ENCODE measurements at places on chromosomes 5 and 9. TPM values are rescaled to one million over a fixed set of nuclear protein-coding genes. Genes with fewer than 3 reads are reported as not detected.
A peak's percentile ranks its signal among the peaks of the same experiment; 100 is the strongest.

- no peak for DNase-seq
Observed at GRCh38 chr5:94217216-94217615, 401.2 kb downstream of the KIAA0825 start.

DNA sequence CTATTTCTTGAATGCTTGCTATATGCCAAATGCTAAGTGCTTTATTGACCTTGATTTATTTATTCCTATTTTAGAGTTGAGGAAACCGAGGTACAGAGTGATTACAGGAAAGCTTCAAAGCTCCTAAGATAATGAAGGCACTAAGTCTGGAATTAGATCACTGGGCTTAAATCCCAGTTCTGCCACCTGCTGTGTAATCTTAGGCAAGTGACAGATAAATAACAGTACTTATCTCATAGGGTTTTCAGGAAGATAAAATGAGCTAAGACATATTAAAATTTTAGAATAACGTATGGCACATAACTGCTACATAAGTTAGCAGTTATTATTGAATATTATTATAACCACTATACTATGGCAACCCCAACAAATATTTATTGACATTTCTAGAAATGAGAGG is 843.8 kb downstream of the DTWD2 start:
- no peak for DNase-seq

DNA sequence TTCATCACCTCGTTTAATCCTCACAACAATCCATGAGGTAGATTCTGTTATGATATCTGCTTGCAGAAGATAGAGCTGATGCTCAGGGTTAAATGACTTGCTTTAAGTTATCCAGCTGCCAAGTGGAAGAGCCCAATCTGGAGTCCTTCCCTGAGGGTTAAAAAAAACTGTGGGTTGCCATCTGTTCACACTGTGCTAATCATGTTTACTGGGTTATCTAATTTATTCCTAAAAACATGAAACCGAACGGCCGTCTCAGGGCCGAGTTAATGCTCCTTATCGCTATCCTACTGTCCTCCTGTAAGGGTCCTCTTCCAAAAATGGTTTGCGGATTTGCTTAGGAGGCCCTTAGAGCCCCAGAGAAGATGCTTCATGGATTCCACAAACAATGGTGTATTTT is 153.3 kb downstream of the YIPF5 start:
- no peak for DNase-seq

GRCh38 chr5:145723516-145723915 is 111.6 kb downstream of the PRELID2 start:
- DNase-seq: no peak

- no peak for DNase-seq
Observed at GRCh38 chr9:75599126-75599525, 291.3 kb upstream of the PCSK5 start.

GRCh38 chr5:16234598-16234997 is 55.0 kb upstream of the MARCHF11 start:
- no peak for DNase-seq

DNA sequence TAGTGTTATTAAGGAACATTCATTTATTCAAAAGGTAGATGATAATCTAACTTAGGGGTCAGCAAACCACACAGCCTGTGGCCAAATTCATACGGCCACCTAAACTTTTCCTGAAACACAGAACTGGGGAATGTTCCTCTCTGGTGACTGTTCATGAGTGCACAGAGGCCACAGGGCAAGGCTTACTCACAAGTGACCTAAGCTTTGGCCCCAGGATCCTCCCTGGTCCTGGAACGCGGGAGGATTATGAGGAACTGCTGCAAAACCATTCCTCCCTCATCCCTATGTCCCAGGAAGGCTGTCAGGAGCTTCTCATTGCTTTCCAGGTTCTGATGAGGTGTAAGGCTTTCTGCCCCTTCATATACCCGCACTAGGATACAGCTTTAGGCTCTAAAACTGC is 397.6 kb downstream of the SEMA5A start:
- no peak for DNase-seq

GRCh38 chr9:33908114-33908513 is 91.2 kb downstream of the UBE2R2 start:
- no peak for DNase-seq

DNA sequence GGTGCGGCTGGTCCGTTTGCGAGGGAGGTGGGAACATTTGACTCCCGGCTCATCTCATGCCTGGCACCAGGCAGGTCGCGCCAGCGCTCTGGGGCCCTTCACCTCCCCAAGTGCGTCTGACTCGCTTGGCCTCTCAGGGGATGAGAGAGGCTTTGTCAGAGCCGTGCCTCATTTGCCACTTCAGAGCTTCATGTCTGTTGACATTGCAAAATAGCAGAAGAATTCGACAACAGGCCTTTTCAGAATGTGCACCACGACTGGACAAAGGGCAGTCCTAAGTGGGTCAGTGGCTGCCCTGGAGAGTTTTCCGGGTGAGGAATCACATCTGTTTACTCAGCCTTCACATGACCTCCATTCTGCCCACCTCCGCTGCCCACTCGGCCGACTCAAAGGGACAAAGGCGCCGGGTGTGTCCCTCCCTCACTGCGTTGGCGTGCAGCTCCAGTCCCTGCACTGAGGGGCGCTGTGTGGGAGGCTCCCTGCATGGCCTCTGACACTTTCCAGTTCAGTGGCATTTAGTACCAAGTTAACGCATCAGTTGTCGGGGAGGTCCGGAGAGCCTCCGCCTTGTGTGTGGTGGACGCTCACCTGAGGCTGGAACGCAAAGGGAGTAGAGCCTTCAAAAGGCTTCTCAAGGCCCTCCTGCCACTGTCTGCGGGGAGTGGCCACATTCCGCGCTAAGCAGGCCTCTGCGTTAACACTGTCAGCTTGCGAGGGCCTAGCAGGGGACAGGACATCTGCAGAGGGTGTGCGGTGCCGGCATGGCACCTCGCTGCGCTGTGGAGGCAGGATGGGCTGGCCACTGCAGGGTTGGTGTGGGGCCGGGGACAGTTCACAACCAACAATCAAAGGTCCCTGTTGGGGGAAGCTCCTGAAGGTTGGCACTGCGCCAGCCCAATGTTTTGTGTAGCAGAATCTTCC is 171.5 kb downstream of the NXNL2 start:
- peak; percentile 100 for DNase-seq

GRCh38 chr5:124043456-124043855 is 531.5 kb downstream of the CSNK1G3 start:
- no peak for DNase-seq

- DNase-seq: no peak
Observed at GRCh38 chr5:107342371-107342770, 328.4 kb downstream of the EFNA5 start.

GRCh38 chr9:86589273-86589672 is 235.1 kb upstream of the TUT7 start:
- DNase-seq: no peak

GRCh38 chr9:126682928-126683697 is 69.4 kb downstream of the LMX1B start:
- DNase-seq: no peak

DNA sequence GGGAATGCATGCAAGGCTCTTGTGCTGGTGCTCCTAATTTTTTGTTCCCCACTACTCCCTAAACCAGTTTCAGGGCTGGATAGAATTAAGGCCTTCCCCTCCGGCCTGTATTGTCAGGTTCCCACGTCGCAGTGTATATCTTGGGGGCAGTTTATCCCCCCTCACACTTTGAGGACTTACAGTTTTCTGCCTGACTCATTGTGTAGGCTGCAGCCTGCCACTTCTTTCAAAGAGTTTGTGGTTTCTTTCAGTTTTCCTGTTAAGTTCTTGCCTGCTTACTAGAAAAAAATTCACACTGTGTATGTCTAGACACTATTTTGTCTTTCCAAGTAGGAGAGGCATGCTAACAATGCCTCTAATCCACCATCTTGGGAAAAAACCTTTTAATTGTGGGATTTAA is 28.4 kb upstream of the BTNL3 start:
- DNase-seq: no peak

GRCh38 chr9:1052365-1053281 is 2.5 kb downstream of the DMRT2 start:
- DNase-seq: no peak

- DNase-seq: no peak
Observed at GRCh38 chr9:8241201-8241600, 441.6 kb upstream of the DMAC1 start.

DNA sequence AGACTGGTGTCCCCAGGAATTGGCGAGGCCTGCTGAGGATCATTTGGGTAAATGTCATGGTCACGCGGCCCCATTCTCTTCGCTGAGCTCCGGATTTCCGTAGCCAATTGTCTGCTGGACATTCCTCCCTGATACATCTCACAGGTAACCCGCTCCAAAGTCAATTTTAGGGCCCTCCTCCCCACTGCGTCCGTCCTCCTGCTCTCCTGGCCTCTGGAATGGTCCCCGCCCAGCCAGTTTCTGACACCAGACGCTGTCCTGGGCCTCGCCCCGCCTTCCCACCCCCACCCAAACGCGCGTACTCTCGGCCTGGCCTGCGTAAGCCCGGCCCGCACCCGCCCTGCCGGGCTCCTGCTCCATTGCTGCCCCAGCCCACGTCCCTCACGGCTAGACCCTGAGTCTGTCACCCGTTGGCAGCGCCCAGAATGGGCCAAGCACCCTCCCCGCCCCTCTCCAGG is 202.0 kb downstream of the AUH start:
- no peak for DNase-seq

- no peak for DNase-seq
Observed at GRCh38 chr9:125959315-125959714, 212.1 kb downstream of the PBX3 start.

DNA sequence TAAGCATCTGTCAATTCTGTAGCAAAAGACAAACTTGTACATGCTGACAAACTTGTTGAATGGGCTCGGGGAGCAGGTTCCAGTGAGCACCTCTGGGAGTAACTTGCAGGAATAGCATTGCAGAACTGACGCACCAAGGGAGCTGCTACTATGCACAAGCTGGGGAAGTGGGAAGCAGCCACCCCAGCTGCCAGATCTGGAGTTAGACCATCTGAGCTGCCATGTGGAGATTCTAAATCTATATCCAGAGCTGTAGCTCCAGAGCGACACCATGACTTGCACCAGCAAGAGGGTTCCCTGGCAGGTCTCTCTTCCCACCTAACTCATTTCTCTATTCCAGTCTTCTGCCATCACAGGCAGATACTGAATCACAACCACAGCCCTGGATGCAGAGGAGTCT is 346.0 kb upstream of the PANK3 start:
- DNase-seq: no peak

DNA sequence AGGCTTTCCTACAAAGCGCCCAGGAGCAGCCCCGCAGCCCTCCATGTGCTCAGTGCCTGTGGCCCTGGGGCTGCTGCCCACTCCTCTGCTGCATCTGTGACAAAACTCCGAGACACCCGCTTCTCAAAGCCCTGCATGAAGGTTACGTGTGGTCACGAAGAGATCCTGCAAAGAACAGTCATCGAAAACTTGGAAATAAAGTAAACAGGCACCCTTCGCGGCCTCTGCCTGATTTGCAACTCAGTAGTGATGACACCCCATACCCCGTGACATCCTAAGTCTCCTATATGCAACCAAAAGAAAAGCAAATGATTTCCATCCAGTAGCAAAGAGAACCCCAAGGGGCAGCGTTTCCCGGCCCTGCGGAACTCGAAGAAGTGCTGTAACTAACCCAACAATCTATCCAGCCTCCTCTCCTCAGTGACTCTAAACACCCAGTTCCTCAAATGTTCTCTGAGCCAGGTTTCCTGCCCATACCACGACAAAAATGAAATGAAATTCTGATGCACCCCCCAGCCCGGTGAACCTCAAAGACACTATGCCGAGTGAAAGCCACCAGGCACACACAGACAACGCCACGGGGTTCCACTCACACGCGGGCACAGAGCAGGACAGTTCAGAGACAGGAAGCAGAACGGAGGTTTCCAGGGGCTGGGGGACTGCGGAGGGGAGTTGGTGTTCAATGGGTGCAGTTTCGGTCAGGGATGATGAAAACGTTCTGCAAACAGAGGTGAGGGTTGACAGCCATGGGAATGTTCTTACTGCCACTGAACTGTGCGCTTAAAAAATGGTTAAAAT is 19.0 kb downstream of the NACC2 start:
- no peak for DNase-seq

GRCh38 chr9:108258640-108259039 is 597.1 kb downstream of the ACTL7B start:
- no peak for DNase-seq

- DNase-seq: no peak
Observed at GRCh38 chr5:67350618-67351201, 154.1 kb upstream of the CD180 start.

DNA sequence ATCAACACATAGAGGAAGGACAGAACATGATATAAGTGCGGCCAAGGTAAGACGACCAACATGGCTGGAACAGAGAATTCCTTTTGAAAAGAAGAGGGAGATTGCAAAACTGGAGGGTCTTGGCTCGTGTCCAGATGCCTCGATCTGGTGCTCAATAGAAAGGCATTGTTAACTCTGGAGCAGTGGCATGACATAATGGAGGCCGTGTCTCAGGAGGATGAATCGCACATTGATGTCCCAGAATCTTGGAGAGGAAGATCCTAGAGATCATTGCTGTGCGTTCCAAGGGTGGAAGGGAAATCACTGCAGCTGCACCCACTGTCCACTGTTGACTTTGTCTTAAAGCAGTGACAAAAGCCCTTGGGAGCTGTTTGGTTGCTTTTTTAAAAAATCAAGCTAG is 30.9 kb downstream of the GRAMD2B start:
- DNase-seq: no peak

DNA sequence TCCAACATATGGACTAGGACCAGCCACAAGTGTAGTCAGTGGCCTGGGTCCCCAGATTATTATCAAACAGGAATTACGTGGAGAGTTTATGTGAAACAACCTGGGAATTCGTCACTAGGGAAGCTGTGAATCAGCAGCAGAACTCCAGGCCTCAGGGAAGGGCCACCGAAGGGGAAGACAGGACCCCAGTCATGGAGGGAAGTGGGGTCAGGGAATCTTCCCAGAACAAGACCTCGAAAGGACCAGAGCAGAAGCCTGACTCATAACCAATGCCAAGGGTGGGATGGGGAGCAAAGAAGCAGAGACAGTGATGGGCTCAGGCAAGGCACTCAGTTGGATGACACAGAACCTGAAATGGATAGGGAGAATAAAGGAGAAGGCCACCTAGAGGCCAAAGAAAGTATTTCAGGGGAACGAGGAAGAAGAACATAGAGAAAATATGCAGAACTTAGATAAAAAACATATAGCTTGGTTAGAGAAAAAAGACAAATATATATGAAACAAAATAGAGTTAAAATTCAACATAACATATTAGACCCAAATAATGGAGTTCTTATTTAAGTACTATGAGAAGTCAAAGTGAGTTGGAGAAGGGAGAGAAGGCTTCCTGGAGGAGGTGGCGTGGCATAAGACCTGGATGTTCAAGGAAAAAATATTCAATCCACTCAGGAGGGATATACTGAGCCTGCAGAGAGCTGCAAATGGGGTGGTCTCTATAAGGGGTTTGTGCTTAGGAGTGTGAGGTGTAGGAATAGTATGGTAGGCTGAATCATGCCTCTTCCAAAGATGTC is 66.7 kb upstream of the CAST start:
- no peak for DNase-seq

Gene DBH
- not detected for total RNA-seq

Gene TRPM6
- not detected for total RNA-seq

Gene CCDC192
- total RNA-seq: not detected

Gene NEUROG1
- not detected for total RNA-seq

Gene GPR150
- not detected for total RNA-seq

Gene ZDHHC11
- total RNA-seq: 2.2 TPM

Gene PTGES
- total RNA-seq: 44.9 TPM

Gene TICAM2
- not detected for total RNA-seq
